ENCODE measurements at places on chromosomes 5 and 9.

DNA sequence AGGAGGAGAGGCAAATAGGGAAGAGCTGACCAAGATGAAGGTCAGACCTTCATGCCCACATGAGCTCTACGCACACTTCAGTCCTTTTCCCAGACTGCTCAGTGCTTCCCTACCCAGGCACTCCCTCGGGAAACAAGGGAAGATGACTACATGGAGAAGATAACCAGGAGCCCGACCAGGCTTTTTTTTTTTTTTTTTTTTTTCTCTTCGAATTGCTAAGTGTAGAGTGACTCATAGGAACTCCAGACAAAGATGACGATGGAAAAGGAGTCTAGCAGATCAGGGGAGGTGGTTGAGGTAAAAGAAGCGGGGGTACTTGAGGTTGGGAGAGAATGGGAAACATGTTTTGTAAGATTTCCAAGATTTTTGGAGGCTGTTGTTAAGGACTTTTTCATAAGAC is 526.1 kb downstream of the BNC2 start:
- no peak for DNase-seq

GRCh38 chr5:60024104-60024503 is 130.6 kb upstream of the PDE4D start:
- DNase-seq = no peak

DNA sequence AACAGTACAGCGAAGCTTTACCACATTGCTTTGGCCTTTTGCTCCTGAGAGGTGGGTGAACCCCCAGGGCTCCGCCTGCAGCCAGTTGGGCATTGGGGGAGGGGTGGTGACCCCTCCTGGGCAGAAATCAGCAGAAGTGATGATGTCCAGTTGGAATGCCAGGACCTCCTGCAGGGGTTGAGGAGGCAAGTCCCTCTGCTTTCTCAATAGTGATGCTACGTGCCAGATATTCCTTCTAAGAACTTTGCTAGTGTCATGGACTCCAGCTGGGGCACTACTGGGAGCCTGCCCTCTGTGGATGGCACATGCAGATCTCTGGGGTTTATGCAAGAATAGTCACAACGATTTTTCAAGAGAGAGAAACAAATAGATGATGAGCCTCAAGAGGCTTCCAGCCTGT is 95.6 kb downstream of the NDFIP1 start:
- no peak for DNase-seq

DNA sequence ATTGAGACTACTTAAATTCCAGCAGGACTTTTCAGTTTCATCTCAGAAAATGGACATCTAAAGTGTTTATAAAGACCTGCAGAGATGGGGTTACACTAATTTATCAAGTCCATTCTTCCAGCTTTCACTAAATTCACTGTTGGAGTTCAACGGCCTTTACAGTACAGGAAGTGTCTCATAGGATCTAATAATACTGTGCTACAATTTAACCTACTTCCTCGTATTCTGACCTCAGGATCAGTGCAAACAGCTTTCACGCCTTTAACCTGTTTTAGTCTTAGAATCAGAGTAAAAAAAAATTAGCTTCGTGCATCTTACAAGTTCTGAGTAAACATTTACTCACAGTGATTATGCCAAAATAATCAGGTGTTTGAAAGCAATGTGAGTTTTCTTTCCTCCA is 632.6 kb upstream of the DMAC1 start:
- no peak for DNase-seq

- no peak for DNase-seq
These were observed 99.6 kb downstream of the NSG2 start for GRCh38 chr5:174145091-174145490.

- no peak for DNase-seq
These were observed 186.2 kb downstream of the DCP2 start for GRCh38 chr5:113162770-113163169.

GRCh38 chr9:97484134-97484533 is 17.3 kb upstream of the TMOD1 start:
- DNase-seq = no peak

GRCh38 chr9:116558818-116559540 is 128.1 kb upstream of the TRIM32 start:
- DNase-seq = no peak

DNA sequence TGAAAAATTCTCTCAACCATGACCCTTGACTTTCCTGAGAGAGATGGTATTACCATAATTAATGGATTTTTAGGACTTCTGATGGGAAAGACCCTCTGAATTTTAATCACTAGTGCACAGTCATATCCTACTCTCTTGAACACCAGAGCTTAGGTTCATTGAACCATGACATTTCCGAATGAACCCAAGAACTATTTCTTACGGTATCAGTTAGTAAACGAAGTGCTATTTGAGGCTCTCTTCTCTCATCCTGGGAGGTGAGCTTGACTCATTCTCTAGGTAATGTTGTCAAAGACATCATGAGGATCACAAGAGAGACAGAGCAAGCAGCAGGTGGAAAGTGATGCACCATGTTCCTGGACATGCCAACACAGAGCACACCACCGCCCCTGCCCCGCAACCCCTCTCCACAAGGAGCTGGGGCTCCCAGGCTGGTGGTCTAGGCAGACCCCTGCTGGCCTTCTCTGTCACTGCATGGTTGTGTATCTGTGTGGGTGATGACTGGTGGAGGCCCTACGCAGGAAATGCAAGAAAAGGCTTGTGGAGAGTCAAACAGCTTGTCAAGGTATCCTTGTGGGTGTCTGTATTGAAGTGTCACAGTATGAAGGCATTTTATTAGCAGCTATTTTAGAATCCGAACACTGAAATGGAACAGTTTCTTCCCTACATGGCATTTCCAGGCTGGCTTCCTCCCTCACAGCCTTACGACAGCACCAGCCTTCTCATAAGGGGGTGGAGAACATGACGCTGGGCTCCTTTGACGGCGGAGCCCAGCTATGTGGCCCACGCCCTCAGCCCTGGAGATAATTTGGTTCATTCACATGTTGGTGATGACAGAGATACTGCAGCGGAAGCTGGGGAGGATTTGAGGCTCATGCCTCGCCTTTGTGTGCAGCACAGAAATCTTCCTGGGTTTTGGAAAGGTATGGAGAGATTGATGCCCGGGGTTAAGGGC is 297.6 kb downstream of the NTRK2 start:
- DNase-seq = no peak

DNA sequence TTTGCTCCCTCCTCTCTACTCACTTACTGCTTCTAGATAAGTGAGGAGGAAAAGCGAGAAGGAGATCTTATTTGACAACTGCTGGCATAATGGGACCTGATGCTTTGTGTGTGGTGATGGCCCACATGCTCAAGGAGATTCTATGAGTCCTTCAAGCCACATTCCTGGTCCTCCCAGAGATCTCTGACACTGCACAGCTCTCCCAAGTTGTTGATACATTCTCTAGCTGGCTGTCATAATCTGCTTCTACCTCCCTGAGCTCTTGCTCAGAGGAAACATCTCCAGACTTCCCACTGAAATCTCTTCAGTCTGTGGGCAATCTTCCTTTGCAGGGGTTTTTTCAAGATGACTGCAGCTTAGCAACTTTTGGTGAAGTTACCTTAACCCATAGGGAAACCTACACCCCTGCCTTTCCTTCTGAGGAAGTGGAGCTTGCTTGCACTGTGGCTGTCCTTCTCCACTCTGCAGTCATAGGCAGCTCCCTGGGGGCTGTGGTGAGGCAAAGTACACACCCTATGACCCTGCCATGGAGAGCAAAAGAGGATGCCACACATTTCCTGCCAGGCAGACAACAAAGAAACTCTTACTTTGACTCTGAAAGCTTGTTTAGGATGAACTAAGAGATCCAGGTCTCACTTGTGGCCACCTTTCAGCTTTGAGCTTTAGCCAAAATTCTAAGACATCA is 163.8 kb downstream of the TMEM38B start:
- DNase-seq = no peak

DNA sequence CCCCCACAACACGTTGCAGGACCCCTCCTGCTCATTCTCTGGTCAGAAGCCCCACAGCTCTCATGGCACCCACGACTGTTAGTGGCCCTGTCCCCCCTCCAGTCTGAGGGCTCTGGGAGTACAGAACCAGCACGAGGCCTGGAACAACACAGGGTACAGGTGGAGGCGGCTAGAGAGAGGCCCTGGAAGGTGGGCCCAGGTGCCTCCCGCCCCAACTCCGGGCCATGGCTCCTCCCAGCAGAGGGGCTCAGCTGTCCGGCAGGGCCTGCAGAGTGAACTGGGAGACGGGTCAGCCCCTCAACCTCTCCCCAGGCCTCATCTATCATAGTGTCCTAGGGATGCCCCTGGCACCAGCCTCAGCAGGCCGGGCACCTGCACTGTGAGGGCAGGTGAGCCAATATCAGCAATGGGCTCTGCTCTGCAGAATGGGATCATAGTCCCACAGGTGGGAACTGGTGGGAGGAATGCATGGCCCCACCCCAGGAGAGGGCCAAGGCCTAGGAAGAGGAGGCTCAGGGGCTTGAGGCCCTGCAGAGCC is 58.6 kb downstream of the BARX1 start:
- no peak for DNase-seq

DNA sequence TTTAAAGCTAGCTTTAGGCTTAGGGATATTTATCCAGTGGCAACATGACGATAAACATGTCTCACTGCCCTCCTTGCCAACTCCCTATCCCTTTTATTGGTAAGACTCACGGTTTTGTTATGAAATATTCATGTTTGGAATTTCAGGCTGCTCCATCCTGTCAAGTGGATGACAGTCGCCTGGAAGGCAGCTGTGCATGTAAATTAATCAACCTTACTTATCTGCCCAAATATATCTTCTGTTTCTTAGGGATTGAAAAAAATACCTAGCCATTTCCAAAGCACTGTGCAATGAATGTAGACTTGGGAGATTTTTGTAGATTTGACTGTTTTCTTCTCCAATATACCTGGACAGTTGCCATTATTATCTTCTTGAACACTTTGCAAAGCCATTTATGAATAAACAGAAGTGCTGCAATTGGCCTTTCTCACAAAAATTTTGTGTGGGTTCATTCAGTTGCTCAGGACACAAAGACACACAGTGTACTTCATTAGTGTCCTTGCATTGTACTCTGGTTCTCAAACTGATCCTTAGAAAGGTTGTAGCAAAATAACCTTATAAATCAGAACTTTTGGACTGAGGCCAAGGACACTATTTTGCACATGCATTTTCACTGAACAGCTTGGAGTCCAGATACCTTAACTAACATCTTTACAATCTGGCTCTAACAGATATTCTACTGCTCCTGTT is 889.4 kb upstream of the SEMA6A start:
- no peak for DNase-seq

DNA sequence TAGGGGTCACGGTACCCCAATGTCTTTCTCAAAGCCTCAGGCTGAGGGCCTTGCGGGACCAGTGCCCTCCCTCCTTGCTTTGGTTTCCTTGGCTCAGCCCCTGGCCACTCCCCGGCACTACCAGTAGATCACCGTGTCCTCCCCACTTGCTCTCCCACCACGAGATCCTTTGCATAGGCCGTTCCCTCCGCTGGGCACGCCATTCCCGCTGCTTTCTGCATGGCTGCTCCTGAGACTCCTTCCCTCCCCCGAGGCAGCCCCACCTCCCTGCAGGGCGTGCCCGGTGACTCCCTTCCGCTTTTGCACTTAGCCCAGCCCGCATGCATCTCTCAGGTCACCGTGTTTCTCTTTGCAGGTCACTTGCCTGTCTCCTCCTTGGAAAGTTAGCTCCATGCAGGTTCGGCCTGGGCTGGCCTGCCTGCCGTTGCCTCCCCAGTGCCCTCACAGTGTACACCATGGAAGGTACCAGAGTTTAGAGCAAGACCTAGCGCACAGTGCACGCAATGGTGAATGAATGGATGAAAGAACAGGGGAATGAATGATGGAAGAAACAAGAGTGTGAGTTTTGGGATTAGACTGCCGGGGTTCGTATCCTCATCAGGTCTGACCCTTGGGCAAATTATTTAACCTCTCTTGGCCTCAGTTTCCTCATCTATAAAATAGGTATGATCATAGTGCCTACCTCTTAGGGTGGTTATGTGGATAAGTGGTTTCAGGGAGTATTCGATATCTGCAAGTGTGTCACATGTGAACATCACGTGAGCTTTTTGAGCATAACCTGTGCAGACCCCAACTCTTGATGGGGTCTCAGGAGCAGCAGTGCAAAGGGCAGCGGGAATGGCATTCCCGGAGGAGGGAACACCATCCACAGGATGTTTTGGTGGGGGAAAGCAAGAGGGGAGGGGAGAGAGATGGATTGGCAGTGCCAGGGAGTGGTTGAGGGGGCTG is 214.3 kb downstream of the C9orf50 start:
- no peak for DNase-seq

DNA sequence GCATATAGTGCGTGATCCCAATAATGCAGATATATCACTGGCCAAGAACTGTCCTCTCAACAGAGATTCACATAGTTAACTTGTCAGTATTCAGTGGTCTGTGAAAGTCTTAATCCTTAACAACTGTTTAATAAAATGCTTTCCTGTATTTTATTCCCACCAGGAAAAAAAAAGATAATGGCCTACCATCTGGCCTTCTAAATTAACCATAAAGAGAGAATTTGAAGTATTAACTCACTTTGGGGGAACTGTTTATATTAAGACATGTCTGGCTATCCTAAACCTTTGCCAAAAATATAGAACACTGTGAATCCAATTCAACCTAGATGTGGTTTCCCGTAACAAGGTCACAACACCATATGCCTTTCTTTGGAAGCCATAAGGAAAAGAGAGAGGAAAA is 818 bp upstream of the FREM1 start:
- DNase-seq = no peak

DNA sequence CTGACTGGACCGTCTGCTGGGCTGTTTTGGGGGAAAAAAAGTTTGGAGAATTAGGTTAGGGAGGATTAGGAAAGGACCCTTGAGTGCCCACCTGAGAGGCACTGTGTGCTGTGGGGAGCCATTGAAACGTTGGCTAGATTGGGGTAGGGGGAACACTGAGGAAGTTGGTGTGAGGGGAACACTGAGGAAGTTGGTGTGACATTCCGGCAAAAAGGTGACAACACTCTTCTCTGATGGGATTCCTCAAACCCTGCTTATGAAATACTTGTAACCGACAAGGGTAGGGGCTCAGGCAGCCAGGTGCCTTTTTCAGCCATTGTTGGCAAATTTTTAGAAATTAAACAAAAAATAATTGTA is 1.0 kb downstream of the CYSTM1 start:
- no peak for DNase-seq

DNA sequence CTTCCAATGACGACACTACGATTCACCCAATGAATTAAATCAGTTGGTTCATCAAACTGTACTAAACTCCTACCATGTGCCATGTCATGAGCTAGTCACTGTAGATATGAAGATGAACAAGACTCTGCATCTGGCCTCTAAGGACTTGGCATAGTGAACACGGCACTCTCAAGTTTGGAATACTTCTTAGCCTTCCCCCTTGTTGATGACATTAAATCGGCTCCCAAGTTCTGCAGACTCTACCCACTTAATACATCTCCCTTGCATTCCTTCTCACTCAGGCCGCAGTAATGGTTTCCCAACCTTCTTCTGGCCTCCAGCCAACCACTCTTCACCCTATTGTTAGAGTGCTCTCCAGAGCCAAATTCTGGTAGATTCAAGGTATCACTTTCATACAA is 184.7 kb downstream of the MAPKAP1 start:
- no peak for DNase-seq

DNA sequence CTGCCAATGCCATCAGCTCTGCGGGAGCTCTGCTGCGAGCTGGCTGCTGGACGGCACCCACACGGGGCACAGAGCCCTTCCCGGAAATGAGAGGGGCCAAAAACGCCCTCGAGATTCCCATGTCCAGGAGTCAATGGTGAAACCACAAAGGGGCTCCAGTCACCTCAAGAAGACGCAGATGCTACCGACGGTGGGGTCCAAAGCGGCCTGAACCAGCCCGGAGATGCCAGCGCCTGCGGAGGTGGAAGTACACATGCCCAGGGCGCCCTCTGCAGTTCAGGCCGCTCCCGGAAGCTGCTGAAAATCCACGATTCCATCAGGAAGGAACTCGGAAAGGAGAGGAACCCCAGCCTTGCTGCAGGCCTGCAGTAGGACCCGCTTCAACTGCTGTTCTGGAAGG is 82.4 kb upstream of the SELENOP start:
- DNase-seq = no peak

Measured in stimulated activated CD8-positive, alpha-beta memory T cell treated with anti-CD3 and anti-CD28 coated beads, Interleukin-4, amount 100 ng/mL, for 24 hours (primary cell).